ENCODE measurements at places on chromosomes 12 and 14. TPM values are rescaled to one million over a fixed set of nuclear protein-coding genes. Genes with fewer than 3 reads are reported as not detected.

DNA sequence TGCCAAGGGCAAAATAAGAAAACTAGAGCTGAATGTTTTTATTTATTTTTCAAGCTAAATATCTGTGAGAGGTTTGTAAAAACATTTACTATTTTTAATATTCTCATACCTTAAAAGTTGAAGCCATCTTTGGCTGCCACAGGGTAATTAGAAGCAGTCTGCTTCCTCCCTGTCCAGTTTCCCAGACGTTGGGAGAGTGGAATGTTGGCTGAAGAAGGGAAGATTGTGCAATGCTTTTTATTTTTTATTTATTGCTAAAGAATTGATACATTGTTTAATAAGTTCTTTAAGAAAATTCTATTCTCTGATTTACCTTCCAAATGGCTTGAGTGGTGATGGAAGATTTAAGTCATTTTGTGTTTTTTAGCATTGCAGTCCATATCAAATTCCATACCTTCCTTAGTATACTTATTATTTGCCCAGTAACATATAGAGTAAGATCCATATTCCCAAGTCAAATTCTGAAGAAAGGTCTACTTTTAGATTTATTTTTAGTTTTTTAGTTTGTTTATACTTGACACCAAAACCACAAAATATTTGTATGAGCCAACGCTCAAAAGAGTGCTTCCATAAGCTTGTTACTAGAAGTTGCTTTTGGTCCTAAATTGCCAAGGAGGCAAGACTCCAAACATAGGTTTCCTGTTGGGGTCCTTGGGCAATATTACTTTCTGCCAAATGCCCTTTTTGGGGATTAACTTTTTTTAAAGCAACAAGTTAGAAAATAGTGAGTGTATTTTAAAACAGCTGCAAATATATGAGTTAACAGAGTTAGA, 124.0 kb upstream of the CPM start:
- no peak overlapping the region for H3K4me3 ChIP-seq
- H3K27me3 ChIP-seq = peaks cover 10% of the 10 kb centered on the region
- no peak overlapping the region for H3K27ac ChIP-seq
- peaks cover 33% of the 10 kb centered on the region for H3K4me1 ChIP-seq
- no peaks in the 10 kb centered on the region for H3K36me3 ChIP-seq
- DNase-seq = no peak

MYL2 gene
- not detected for total RNA-seq

DNA sequence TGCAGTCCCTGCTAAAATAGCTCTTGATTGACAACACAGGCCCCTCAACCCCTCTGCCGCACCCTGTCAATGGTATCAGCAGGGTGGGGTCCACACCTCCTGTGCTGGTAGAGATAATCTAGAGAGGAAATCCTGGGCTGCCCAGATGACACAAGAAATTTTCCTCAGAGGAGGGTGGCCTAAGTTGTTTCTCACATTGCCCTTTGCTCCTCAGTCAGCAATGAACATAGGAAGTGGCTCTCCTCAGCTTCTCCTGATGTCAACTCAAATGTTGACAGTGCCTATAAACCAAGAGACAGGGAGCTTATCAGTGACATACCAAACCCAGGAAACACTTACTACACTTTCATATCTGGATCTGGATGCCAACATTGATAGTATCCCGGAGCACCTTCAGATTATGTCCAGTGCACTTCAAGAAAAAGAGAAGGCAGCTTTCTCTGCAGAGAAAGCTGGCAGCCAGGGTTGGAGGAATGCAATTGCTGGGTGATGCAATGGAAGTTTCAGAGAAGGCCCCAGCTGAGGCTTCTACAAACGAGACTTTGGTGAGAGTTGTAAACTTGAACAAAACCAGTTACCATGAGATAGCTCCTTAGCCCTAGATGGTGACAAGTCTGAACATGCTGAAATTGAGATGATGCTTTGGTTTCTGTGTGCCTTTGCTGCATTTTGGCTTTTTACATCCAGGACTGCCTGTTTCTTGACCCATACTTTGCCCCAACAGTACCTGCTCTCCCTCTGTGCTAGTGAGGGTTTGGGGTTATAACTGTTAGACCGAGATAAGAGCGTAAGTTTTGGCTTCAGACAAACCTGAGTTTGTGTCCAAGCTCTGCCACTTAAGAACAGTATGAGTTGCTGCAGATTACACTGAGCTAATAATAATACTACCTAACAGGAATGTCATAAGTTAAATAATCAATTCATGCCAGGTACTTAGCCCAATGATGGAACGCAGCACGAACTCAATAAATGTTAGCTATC, 183.5 kb downstream of the NUAK1 start:
- H3K36me3 ChIP-seq = no peaks in the 10 kb centered on the region
- DNase-seq = no peak
- H3K4me1 ChIP-seq = no peaks in the 10 kb centered on the region
- peaks cover 8% of the 10 kb centered on the region for H3K27me3 ChIP-seq
- H3K4me3 ChIP-seq = no peak overlapping the region
- no peak overlapping the region for H3K27ac ChIP-seq

MARK3 gene
- 69.2 TPM for total RNA-seq

HOXC9 gene
- total RNA-seq = not detected

- H3K4me1 ChIP-seq = peaks cover 60% of the 10 kb centered on the region
- peak overlapping the region; percentile 77 for H3K4me3 ChIP-seq
- H3K27me3 ChIP-seq = no peaks in the 10 kb centered on the region
- peak overlapping the region; percentile 97 for H3K27ac ChIP-seq
- no peak for DNase-seq
- peaks cover 41% of the 10 kb centered on the region for H3K36me3 ChIP-seq
Observed at GRCh38 chr14:89364316-89364715, 52.7 kb downstream of the FOXN3 start.

GRCh38 chr12:56286044-56286830, 13.9 kb downstream of the CS start:
- H3K4me3 ChIP-seq = no peak overlapping the region
- H3K36me3 ChIP-seq = peaks cover 47% of the 10 kb centered on the region
- DNase-seq = no peak
- peaks cover 10% of the 10 kb centered on the region for H3K4me1 ChIP-seq

DNA sequence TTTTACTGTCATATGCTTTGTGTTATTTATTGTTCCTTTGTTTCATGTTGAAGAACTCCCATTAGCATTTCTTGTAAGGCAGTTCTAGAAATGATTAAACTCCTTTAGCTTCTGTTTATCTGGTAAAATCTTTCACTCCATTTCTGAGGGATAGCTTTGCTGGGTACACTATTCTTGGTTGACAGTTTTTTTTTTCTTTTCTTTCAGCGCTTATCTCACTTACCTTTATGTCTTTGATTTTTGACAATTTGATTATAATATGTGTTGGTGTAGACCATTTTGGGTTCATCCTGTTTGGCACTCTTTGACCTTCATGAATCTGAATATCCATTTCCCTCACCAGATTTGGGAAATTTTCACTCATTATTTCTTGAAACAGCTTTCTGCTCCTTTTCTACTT, 16.2 kb downstream of the FBXO33 start:
- no peak for DNase-seq
- H3K27me3 ChIP-seq = no peaks in the 10 kb centered on the region
- no peak overlapping the region for H3K27ac ChIP-seq
- H3K4me1 ChIP-seq = peaks cover 17% of the 10 kb centered on the region
- no peak overlapping the region for H3K4me3 ChIP-seq

DNA sequence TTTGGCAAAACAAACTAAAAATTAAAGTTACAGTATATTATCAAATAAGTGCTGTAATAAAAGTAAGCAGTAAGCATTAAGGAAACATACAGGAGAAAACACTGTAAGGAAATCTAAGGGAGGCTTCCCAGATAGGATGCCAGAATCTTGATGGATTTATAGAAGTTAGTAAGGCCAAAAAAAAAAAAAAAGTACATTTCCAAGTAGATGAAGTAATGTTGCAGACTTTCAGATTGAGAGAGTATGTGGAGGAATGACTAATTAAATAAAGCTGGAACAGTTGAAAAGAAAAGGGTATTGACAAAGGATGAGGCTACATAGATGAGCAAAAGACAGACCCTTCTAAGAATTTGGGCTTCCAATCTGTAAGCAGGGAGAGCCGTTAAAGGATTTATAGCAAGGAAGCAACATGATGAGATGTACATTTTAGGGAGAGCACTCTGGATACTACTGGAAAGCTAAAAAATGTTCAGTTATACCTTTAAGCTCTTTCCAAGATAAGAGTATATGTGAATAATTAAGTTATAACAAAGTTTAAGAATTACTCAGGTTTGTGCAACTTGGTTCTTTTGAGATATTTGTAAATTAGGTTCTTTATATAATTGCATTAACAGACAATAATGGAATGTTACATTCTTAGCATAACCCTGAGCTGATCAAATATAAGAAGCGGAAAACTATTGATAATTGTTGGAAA, 87.5 kb upstream of the MON2 start:
- DNase-seq = no peak
- H3K27me3 ChIP-seq = no peaks in the 10 kb centered on the region
- H3K4me3 ChIP-seq = no peak overlapping the region
- peak overlapping the region; percentile 42 for H3K27ac ChIP-seq
- H3K36me3 ChIP-seq = peaks cover 19% of the 10 kb centered on the region

- DNase-seq = no peak
- peaks cover 36% of the 10 kb centered on the region for H3K27me3 ChIP-seq
- H3K36me3 ChIP-seq = no peaks in the 10 kb centered on the region
Observed at GRCh38 chr12:50051101-50051806, 6.1 kb upstream of the ASIC1 start.

LRRC10 gene
- total RNA-seq = not detected

DNA sequence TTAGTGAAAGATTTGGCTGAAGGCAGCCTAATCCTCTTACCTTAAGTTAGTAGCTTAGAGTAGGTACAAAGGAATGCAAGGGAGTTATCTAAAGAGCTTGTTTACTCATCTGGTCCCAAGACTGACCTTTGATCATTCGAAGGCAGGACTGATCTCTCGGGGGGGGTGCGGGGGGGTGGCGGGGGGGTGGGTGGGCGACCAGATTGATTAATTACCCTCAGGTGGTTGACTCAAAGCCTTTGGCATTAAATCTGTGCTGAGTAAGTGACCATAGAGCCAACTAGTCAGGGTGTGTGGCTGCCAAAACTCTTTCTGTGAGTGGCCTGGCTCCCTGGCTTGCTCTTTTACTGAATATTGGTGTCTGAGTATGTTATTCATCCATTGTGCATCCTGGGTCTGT, 731.9 kb upstream of the FBXO33 start:
- H3K27me3 ChIP-seq = no peaks in the 10 kb centered on the region
- H3K27ac ChIP-seq = no peak overlapping the region
- no peaks in the 10 kb centered on the region for H3K4me1 ChIP-seq
- no peaks in the 10 kb centered on the region for H3K36me3 ChIP-seq
- no peak for DNase-seq

DNA sequence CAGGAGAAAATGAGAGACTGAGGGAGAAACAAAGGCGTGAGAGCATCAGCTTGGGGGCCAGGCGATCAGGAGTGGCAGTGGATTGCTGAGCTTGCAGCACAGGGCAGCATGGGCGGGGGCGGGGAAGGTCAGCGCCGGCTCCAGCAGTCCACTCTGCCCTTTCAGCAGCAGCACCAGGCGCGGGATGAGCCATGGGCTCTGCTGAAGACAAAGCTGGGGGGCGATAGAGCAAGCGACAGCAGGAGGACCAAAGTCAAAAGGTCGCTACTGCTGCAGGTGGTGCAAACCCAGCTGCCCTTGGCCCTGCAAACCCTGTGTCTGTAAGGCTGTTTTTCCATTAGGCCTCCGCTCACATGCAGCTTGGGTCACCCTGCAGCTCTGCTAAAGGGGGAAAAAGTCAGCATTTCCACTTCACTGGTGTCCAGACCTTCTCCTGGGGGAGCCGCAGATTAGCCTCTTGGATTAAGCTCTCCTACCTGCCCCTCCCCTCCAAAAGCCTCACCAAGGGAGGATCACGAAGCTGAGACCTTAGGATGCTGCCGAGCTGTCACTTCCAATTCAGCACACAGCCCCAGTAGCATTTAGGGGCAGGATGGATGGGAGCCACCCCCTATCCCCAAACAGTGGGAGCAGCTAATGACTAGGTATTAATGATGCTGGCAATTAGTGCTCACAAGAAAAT, 204.8 kb downstream of the DPF3 start:
- no peak overlapping the region for H3K27ac ChIP-seq
- H3K36me3 ChIP-seq = no peaks in the 10 kb centered on the region

R3HDM2 gene
- 33.2 TPM for total RNA-seq

DNA sequence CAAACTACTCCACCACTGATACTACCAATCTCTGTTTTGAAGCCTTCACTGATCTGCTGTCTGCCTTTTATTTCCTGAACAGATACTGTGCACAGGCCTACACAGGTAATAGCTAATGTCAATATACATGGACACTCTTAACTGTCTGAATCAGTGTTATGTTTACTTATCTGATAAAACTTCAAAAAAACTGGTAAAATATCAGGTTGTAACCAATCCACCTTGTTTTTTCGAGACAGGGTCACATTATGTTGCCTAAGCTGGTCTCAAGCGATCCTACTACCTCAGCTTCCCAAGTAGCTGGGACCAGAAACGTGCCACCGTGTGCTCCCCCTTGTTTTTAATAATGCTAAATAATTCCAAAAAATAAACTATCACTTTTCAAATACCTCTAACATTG, 43.5 kb downstream of the HECTD1 start:
- no peaks in the 10 kb centered on the region for H3K27me3 ChIP-seq
- H3K4me1 ChIP-seq = no peaks in the 10 kb centered on the region
- no peak overlapping the region for H3K27ac ChIP-seq
- H3K4me3 ChIP-seq = no peak overlapping the region
- no peak for DNase-seq

ZFHX2 gene
- total RNA-seq = 0.78 TPM

SYNDIG1L gene
- total RNA-seq = not detected

FGF23 gene
- total RNA-seq = not detected

- peak overlapping the region; percentile 99 for H3K27ac ChIP-seq
- peaks cover 19% of the 10 kb centered on the region for H3K36me3 ChIP-seq
- peak; percentile 30 for DNase-seq
- H3K27me3 ChIP-seq = no peaks in the 10 kb centered on the region
- H3K4me3 ChIP-seq = peak overlapping the region; percentile 66
- peaks cover 73% of the 10 kb centered on the region for H3K4me1 ChIP-seq
Observed at GRCh38 chr14:71554959-71555612, 377.1 kb upstream of the RGS6 start.

IAPP gene
- total RNA-seq = not detected

- peaks cover 9% of the 10 kb centered on the region for H3K4me1 ChIP-seq
- H3K27me3 ChIP-seq = peaks cover 30% of the 10 kb centered on the region
- H3K4me3 ChIP-seq = peak within 1 kb of the TSS; percentile 76
- H3K36me3 ChIP-seq = no peaks in the 10 kb centered on the region
- H3K27ac ChIP-seq = peak within 1 kb of the TSS; percentile 43
Observed at GRCh38 chr14:50943943-50944646, at the start of gene PYGL. PYGL (minus strand) TSS chr14:50944483; CDS start chr14:50944403, 80 bp downstream.
